AML-193 (cell line): ENCODE measurements at places on chromosomes 4 and X.

GRCh38 chr4:163694385-163694784 is 199.9 kb downstream of the TMA16 start:
- no peak for DNase-seq

DNA sequence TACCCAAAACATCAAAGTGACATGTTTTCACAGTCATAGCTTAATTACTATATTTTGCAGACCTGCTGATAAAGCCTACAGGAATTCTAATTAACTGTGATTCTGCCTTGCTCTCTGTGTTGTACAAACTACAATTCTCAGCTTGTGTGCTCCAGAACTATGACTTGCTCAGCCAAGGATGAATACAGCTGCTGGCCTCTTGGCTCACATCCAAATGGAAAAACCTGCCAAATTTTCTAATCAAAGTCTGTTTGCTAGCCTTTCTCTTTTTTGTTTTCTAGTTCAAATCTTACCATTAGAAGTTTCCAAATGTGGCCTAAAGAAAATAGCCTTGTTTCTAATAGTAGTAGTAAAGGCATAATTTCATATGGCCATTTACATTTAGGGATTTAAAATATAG is 1176.8 kb downstream of the FAM133A start:
- no peak for DNase-seq

GRCh38 chr4:40178672-40179071 is 18.2 kb upstream of the RHOH start:
- DNase-seq: no peak

- no peak for DNase-seq
Observed at GRCh38 chrX:150958177-150958576, 25.0 kb upstream of the HMGB3 start.

- no peak for DNase-seq
Observed at GRCh38 chr4:41009411-41009810, 204.9 kb downstream of the APBB2 start.

DNA sequence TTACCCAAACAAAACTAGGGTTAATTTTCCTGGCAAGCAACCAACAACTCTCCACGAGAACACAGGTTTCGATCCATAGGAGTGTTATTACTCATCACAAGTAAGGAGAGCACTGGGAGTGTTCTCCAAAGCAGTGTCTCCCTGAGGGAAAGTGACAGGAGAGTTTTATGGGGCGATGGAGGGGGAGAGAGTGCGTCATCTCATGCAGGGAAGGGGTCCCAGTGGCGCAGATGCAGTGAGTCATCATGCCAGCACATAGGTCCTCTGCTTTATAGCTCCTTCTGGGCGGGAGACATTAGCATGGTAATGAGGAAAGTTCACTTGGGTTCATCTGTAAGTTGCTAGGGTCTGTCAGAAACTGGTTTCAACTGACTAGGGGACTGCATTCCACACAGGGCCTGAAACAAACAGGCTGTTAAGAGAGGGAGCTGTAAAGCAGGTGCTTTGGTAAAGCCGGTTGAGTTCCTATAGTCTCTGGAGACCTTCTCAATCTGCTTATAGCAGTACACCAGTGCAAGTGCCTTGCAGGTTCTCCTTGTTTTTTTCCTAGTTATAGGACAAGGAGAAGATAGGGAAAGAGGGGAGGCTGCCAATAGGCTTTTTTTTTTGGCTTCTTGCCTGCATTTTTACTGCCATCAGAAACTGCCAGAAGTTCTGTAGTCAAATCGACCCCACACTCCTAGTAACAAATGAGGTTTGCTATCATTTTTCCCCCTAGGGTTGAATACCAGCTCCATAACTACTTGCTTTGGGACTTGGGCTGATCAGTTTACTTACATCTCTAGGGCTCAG is 12.8 kb upstream of the BOD1L1 start:
- DNase-seq: no peak

DNA sequence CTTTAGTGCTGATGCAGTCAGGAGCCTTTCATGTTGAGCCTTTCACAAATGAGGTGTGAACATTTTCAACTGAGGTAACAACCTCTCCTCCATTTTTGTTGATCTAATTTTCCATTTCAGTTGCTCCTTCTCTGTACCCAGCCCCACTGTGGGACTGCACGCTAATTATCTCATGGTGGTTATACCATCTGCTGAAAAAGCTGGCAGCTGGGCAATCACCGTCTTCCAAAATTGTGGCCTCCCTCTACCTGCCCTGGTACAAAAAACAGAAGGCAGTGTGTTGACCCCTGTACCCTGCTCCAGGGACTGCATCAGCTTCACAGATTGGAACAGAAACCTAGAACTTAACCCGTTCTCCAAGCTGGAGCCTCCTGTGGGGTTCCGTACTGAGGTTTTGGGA is 72.4 kb upstream of the LONRF3 start:
- no peak for DNase-seq

GRCh38 chr4:89296399-89296798 is 11.2 kb downstream of the GPRIN3 start:
- DNase-seq: no peak

- DNase-seq: no peak
Observed at GRCh38 chrX:120549483-120550452, 11.0 kb downstream of the CUL4B start.

DNA sequence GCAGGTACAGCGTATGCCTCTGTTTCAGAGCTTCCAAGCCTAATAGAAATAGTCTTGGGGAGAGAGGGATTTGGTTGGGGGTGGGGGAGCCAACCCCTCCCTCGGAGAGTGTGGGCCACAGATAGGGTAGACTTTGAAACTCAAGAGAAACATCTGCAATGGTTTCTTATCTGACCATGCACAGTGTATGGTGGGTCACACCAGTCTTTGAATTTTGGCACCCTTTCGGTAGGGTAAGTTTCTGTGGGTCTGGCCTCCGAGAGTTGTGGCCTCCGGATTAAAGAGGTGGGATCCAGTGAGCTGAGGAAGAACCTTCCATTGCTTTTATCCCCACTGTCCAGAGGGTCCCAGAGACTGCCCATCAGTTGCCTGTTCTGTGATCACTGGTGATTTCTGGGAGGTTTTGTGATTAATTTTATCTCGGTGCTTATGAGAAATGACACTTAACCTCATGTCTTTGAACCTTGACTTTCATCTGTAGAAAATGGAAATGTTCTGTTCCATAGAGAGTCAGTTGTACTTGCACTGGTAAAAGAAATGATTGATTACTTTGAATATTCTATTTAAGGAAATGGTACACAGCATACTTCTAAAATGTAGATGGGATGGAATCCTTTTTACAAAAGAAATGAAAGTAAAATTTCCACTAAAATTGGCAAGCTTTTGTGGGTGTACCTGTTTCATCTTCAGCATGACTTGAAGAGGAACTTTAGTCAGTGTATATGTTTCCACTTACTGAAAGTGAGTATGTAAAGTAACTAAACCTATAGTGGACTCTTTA is 62.7 kb downstream of the TMEM131L start:
- no peak for DNase-seq

DNA sequence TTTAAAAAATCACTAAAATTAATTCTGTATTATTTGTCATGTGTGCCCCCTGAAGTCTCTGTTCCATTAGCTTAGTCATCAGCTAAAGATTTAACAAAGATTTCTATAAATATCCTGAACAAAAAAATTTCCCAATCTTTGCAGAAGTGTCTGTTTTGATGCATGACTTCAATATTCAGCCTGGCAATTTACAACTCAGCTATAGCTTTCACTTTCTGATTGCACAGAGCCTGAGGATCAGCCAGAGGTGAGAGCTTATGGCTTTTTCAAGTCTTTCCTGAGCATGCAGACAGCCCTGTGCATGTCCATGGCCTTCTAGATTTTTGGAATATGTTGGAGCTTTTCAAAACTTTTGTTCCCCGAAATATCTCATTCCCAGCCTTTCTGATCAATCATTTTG is 420.1 kb downstream of the ZNF674 start:
- no peak for DNase-seq

DNA sequence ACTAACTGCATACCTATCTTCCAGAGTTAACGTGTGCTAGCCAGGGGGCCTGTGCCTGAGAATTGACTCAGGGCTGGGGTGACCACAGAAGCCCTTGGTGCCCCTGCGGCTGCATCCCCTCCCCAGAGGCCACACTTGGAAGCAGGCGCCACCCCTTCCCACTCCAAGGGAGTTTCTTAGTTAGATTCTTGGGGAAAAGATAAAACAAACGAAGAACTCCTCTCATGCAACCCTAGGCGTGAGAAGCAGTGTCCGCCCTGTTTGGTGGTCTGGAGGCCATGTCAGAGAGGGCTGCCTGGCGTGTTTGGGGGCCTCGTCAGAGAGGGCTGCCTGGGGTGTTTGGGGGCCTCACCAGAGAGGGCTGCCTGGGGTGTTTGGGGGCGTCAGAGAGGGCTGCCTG is 50.3 kb upstream of the HGFAC start:
- no peak for DNase-seq

DNA sequence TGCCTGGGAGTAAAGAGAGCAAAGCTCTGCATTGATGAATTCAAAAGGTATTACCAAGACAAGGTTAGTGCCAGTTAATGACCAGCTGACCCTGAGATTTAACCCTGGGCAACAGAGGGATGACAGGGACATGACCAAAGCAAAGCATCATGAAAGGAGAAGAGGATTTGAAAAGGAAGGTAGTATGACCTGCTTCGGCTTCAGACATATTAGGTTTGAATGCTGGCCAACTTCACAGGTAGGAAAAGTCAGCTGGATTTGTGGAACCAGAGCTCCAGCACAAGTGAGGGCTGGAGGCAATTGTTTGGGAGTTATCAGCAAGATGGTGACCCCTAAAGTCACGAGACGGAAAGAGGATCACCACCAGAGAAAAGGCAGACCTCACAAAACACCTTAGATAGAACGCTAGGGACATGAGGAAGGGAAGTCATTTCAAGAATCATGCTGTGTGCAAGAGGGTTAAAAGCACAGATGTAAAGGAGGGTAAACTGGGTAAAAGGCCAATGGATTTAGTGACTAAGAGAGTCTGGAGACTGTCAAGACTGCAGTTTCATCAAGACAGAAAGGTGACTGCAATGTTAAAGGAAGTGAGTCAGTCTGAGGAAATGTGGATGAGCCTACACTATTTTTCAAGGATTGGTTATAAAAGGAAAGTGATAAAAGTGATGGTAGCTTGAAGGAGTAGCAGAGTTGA is 45.6 kb downstream of the SH3RF1 start:
- peak; percentile 4 for DNase-seq

DNA sequence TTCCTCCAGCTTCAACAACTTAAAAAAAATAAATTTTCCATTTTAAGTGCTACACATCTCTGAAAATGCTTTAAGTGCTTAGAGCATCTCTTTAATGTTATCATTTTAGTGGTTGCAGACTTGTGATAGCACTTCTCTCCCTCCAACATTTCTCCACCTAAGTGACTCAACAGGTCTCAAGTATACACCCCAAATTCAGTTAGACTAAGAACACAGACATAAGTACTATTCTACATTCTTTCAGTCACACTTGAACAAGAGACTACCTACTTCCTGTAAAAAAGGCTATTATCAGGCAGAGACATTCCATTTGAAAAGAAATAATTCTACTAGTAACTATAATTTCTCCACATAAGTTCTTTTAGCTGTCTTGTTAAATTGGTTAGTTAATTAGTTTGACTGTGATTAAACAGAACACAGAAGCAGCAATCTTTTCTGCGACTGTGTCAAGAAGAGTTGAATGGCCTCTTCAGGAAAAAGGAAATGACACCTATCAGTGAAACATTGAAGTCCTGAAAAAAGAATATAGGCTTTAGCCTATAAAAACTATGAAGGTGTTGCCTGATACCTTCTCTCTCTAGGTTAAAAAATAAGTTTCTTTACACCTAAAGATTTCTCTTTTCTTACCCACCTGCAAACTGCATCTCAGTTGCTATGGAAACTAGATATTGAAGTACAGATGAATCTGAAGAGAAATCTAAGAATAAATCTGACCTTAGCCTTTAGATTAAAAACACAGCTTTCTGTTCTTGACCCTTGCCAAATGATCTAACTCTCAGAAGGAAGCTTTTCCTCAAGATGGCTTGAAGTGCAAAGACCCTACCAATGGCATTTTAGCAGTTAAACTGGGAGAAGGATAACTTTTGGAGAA is 18.0 kb downstream of the NAF1 start:
- DNase-seq: no peak
